Putamen (tissue), 1 donor: ENCODE measurements at places on chromosomes 5 and 9.

DNA sequence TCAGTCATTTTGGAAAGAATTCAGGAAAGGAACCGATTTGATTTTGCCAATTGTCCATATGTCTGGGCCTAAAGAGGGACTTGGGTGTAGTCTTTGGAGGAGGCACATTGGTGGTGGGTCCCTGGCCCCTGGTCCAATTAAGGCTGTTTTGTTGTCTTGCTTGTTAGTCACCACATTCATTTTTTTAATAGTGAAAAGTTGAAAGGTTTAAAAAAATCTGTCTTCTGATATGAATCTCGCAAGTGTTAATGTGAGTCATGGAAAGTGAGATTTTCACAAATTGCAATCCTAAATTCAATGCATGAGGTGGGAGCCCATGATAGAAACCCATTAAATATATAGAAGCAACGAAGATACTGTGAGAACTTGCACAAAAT lies 165.9 kb upstream of the OTULINL start:
- DNase-seq = no peak

DNA sequence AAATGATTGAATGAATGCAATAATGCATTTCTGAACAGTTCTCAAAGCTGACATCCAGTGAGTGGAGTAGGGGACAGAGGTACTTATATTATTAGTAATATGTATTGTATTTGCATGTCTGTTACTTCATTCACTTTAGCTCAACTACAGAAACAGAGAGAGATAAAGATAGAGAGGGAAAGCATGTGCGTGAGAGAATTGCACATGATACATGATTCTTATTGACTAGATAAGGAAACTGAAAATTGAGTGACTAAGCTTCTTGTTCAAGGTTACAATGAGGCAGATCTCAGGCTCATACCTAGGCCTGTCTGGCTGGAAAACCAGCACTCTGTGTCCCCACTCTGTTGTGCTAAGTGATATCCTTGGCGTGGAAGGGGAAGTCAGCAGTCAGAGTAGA lies 337.7 kb upstream of the KLF4 start:
- no peak for DNase-seq

- peak; percentile 53 for DNase-seq
Observed at GRCh38 chr9:69474821-69475220, 149.8 kb downstream of the ENTREP1 start.

GRCh38 chr9:106697750-106698502 lies 165.0 kb upstream of the ZNF462 start:
- peak; percentile 23 for DNase-seq

DNA sequence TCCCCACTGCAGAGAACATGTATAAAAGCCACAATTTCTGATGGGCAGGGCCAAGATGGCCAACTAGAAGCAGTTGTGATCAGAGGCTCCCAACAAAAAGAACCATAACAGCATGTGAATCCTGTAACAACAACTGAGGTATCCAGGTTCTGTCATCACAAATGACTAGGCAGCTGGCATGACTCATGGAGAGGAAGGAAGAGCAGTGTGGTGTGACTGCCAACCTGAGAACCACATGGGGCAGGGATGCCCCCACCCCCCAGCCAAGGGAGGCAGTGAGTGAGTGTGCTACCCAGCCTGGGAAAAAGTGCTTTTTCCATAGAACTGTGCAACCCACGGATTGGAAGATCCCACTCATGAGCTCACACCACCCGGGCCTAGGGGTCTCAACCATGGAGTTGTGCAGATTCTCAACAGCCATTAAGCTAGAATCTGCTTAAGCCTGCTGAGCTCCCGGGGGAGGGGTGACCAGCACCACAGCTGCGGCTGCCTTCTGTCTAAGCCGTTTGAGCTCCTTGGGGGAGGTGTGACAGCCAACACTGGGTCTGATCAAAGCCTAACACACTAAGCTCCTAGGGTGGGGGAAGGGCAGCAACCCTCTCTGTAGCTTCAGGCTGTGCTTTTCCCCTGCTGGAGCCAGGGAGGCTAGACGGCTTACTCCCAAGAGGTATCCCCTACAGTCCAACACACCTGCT lies 80.1 kb upstream of the DMAC1 start:
- DNase-seq = no peak

DNA sequence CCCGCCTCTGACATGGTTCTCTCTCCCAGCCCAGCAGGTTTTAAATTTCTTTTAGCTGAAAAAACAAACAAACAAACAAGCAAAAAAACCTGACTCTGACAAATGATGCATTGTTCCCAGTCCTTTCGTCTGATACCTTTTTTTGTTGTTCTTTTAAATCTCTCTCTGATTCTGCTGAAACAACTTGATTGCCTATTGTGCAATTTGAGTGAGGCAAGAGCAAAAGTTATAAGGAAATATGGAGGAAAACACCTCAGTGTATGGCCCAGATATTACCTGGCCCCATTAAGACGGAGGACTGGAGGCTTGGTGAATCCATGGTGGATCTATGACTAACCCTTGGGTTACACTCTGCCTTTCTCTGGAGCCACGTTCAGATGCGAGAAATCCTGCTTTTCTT lies 164.0 kb downstream of the MELK start:
- no peak for DNase-seq

DNA sequence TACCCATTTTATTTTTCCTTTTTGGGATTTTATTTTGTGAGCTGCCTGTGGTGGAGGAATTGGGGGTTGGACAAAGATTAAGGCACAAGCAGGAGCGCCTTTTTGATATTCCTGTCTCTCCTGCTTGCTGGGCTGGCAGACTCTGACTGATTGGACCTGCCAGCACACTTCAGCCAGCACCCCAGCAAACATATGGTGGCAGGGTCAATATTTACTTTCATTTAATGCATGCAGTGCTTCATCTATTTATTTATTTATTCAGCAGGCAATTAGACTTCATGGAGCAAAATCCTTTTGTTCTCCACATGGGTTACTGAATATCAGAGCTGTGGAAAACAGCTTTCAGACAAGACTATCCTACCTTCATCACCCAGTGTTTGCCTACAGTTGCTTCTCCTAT lies 48.4 kb upstream of the EPB41L4A start:
- no peak for DNase-seq

DNA sequence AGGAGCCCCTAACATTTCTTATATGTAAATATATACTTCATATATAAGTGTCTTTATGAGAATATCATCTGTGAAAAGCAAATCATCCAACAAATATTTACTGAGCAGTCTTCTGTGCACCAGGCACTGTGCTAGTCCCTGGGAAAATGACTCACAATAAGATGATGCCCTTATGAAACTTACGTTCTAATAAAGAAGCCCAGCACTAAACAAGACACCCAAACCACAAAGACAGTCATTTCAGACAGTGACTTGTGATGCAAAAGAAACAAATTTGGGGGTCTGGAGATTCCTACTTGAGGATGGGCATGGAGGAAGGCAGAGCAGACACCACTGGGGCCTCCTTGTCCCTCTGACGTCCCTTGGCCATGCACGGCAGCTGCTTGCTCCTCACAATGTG lies 30.6 kb upstream of the PPP1R2B start:
- no peak for DNase-seq
